ENCODE measurements at places on chromosomes 4 and X.
A peak's percentile ranks its signal among the peaks of the same experiment; 100 is the strongest.

GRCh38 chrX:98956014-98956413 is 1454.1 kb downstream of the PCDH19 start:
- no peak overlapping the region for H3K27ac ChIP-seq
- no peak overlapping the region for H3K4me3 ChIP-seq
- H3K4me1 ChIP-seq = no peaks in the 10 kb centered on the region
- H3K36me3 ChIP-seq = no peaks in the 10 kb centered on the region
- no peaks in the 10 kb centered on the region for H3K27me3 ChIP-seq

DNA sequence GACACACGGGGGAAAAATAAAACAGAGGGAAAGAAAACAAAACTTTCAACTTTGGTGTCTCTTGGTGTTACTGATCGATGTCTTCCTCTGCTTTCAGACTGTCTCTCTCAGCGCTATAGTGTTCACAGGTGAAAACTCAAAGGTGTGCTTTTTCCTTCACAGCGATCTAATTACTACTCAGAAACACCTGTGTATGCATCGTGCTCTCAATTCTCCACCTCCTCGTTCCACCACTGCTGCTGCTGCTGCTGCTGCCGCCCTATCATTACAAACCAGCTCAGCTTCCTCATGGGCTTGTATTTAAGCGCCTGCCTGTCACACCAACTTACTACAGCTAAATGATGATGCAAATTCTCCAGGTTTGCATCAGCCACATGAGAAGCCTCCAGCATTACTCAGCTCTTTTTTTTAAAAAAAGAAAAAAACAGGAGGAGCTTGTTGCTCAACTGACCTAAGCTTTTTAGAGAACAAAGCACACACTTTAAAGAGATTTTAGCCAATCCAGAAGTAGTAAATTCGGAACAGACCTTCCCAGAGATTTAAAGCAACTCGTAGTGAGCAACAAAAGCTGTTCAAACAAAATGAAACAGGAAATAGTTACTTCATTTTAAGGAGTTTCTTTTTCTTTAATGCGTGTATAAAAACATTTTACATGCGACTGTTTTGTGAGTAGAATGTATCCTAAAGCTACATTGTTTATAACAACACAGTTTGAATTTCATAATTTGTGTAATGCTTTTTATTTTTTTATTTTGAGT is at the start of gene SLC7A11:
TSS of gene SLC7A11 (minus strand) at position 274 of the 758 bp plus-strand sequence. CDS start 280 bp downstream, outside the sequence.
- DNase-seq = peak; percentile 73
- no peaks in the 10 kb centered on the region for H3K36me3 ChIP-seq
- H3K4me3 ChIP-seq = peak within 1 kb of the TSS; percentile 56
- no peaks in the 10 kb centered on the region for H3K4me1 ChIP-seq

- no peak for DNase-seq
- no peak overlapping the region for H3K27ac ChIP-seq
- H3K27me3 ChIP-seq = no peaks in the 10 kb centered on the region
- H3K36me3 ChIP-seq = no peaks in the 10 kb centered on the region
These were observed 116.2 kb upstream of the KIT start for GRCh38 chr4:54541426-54542118.

DNA sequence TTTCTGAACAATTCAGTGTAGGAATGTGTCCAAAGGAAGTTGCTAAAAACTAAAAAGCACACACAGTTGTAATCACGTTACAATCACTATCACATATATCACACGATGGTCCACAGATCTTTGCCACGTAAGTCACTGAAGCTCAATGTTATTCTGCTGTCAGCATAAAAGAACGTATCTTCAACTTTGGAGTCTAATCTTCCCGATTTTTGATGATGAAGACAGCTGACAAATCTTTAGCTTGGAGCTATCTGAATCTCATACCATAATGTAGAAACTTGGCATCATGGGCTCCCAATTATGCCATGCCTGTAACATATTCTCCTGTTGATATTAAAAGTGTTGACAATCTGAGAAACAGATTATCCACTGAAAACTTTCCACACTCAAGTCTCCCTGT is 158.4 kb downstream of the UBE2NL start:
- no peaks in the 10 kb centered on the region for H3K36me3 ChIP-seq
- H3K27ac ChIP-seq = no peak overlapping the region
- H3K4me3 ChIP-seq = no peak overlapping the region
- H3K4me1 ChIP-seq = no peaks in the 10 kb centered on the region

- no peaks in the 10 kb centered on the region for H3K36me3 ChIP-seq
- no peak overlapping the region for H3K27ac ChIP-seq
- no peak overlapping the region for H3K4me3 ChIP-seq
- no peaks in the 10 kb centered on the region for H3K4me1 ChIP-seq
- H3K27me3 ChIP-seq = no peaks in the 10 kb centered on the region
- no peak for DNase-seq
These were observed 40.5 kb upstream of the NRK start for GRCh38 chrX:105781804-105782203.

DNA sequence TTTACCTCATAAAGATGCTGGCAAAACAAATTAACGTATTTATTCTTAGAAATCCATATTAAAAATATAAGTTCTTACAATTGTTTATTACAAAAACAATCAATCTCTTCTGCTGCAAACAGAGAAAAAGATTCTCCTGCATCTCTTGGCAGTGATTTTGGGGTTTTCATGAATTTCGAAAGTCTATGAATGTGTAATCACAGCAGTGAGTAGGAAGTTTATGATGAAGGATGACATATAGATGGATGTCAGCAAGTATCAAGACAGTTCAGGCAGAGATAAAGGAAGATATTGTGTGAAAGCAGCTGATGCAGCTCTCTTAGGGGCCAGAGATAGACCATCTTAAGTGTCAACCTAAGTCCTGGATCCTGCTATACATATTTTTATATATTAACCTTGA is 196.9 kb upstream of the BANK1 start:
- no peak for DNase-seq
- no peaks in the 10 kb centered on the region for H3K27me3 ChIP-seq
- no peaks in the 10 kb centered on the region for H3K4me1 ChIP-seq
- H3K4me3 ChIP-seq = no peak overlapping the region
- H3K27ac ChIP-seq = no peak overlapping the region

GRCh38 chrX:40165861-40166260 is 68.1 kb upstream of the BCOR start:
- H3K27me3 ChIP-seq = no peaks in the 10 kb centered on the region
- H3K27ac ChIP-seq = no peak overlapping the region
- no peak for DNase-seq
- no peaks in the 10 kb centered on the region for H3K4me1 ChIP-seq
- no peak overlapping the region for H3K4me3 ChIP-seq

DNA sequence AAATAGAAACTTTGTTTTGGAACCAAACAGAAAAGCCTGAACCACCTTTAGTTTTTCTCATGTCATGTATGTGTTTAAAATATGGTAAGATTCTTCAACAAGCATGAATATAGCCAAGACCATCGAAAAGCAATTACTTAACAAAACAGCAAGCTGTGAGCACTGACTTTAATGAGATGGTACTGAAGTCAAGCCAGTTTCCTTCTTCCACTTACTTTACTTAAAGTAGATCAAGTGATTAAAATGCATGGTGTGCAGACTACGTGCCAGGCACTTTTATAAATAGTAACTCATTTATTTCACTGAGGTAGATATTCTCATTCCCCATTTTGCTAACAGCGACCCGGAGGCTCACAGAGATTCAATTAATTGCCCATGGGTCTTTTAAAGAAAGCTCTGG is 46.2 kb upstream of the FGFBP2 start:
- peaks cover 9% of the 10 kb centered on the region for H3K36me3 ChIP-seq
- no peak for DNase-seq
- H3K4me1 ChIP-seq = no peaks in the 10 kb centered on the region
- no peak overlapping the region for H3K4me3 ChIP-seq
- H3K27ac ChIP-seq = no peak overlapping the region

- H3K27ac ChIP-seq = peak overlapping the region; percentile 95
- H3K4me1 ChIP-seq = peaks cover 24% of the 10 kb centered on the region
- DNase-seq = no peak
- H3K27me3 ChIP-seq = no peaks in the 10 kb centered on the region
These were observed 45.1 kb downstream of the PRPS1 start for GRCh38 chrX:107673431-107673830.

DNA sequence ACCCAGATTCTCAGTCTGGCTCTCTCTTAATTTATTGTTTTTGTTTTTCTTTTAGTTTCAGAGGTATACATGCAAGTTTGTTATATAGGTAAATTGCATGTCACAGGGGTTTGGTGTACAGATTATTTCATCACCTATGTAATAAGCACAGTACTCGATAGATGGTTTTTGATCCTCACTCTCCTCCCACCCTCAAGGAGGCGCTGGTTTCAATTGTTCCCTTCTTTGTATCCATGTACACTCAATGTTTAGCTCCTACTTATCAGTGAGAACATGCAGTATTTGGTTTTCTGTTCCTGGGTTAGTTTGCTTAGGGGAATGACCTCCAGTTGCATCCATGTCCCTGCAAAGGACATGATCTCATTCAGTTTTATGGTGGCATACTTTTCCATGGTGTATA is 198.4 kb downstream of the STK32B start:
- H3K36me3 ChIP-seq = no peaks in the 10 kb centered on the region
- no peak overlapping the region for H3K4me3 ChIP-seq
- no peaks in the 10 kb centered on the region for H3K27me3 ChIP-seq
- DNase-seq = no peak
- H3K4me1 ChIP-seq = no peaks in the 10 kb centered on the region
- H3K27ac ChIP-seq = no peak overlapping the region

- H3K36me3 ChIP-seq = no peaks in the 10 kb centered on the region
- no peaks in the 10 kb centered on the region for H3K27me3 ChIP-seq
- no peak overlapping the region for H3K4me3 ChIP-seq
- no peak for DNase-seq
- no peak overlapping the region for H3K27ac ChIP-seq
These were observed 753.8 kb upstream of the PCDH7 start for GRCh38 chr4:29966386-29966785.

- H3K4me3 ChIP-seq = no peak overlapping the region
- DNase-seq = no peak
- H3K4me1 ChIP-seq = no peaks in the 10 kb centered on the region
- no peaks in the 10 kb centered on the region for H3K27me3 ChIP-seq
- H3K27ac ChIP-seq = no peak overlapping the region
These were observed 32.9 kb downstream of the SLC2A9 start for GRCh38 chr4:9988363-9988749.
